NCI-H510A treated with DMSO at 0.1 percent for 48 hours (cell line): ENCODE measurements at places on chromosomes 5 and 9.

DNA sequence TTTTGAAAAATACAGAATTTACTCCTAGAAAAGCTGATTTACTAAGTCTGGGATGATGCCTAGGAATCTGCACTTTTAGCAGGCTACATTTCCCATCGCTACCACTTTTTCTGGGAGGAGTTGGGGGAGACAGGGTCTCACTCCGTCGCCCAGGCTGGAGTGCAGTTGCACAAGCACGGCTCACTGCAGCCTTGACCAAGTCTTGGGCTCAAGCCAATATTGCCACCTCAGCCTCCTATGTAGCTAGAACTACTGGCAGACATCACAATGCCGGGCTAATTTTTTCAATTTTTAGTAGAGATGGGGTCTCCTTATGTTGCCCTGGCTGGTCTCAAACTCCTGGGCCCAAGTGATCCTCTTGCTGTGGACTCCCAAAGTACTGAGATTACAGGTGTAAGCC, 85.9 kb downstream of the NR6A1 start:
- DNase-seq, result no peak

DNA sequence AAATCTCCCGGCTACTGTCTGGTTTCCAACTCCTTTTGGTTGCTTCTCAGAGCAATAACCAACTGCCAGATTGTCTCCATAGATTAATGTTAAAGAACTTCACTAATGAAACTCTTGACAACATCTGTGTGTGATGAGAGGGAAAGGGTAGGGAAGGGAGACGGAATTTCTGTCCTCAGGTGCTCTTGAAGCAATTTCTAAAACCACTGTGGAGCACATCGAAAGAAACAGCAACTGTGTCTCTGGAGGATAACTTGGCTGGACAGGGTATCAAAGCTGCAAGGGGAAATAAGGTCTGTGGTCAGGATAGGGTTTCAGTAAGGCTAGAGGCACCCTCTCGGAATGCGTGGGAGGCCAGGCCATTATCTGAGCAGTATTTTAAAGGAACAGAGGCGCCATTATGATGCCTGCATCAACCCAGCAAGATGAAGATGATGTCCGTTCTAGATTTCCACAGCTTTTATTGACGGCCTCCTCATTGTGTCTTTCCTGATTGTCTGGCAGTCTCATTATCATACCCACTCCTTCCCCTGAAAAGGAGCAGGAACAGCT, 76.6 kb downstream of the RORB start:
- DNase-seq, result no peak

DNA sequence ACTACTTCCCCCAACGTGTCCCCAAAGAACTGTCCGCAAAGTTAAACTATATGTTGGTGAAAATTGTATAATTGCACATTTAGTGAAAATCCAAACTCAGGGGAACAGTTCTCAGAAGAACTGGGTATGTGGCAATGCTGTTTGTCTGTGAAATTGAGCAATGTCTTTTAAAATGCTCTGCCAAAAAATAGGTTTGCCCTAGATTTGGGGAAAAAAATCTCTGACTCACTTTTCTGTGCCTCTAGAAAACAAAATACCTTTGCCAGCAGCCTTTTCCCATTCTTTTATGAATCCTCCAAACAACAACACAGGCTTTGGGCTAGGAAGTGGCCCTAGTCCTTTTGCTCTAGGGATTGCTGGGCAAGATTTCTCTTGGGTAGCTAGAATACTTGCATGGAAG, 37.4 kb upstream of the ZNF608 start:
- no peak for DNase-seq

- peak; percentile 56 for DNase-seq
These were observed 57.6 kb downstream of the KIF24 start for GRCh38 chr9:34271265-34272006.

DNA sequence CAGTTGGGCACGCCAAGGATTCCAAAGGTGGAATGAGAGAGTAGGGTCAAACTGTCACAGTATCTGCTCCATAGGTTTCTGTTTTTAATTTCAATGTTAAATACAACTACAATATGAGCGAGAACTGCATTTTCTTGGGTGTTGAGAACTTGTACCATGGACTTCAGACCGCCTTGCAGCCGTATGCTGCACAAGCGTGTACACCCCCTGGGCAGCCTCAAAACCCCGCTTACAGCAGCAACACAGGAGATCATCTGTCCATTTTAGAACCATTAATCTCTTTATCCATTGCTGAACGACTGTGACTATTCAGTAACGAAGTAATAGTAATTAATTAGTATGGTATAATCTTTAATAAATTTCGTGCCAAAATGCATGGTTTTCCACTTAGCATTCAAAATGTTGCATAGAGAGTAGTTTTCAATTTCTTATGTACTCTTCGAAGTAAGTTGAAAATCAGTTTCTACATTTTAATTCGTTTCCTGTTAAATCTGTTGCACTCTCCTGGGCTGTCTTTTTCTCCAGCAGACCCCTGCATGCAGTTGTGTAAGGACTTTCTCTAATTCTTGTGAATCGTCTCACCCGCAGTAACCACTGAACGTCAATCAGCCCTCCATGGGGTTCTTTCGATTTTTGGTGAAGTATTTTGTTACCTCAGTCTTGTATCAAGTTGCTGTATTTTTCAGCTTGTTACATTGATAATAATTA, 42.0 kb upstream of the GARNL3 start:
- DNase-seq, result no peak

DNA sequence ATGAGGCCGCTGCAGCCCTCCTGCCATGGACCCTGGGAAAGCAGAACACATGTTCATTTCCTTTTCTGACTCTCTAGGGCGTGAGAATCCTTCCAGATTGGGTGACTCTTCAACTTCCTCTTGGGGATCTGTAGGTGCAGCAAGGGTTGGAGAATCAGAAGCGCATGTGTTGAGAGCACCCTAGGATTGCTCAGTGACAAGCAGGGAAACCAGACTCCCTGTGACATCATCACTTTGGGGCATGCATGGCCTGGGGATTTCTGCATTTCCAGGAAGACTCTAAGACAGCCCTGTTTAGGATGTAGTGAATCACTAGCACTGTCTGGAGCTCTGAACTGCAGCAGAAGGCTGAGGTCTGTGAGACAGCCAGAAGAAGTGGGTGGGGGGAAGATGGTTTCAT, 15.1 kb upstream of the LCP2 start:
- DNase-seq, result no peak

- DNase-seq, result no peak
These were observed 420.6 kb upstream of the TYRP1 start for GRCh38 chr9:12272471-12273120.

DNA sequence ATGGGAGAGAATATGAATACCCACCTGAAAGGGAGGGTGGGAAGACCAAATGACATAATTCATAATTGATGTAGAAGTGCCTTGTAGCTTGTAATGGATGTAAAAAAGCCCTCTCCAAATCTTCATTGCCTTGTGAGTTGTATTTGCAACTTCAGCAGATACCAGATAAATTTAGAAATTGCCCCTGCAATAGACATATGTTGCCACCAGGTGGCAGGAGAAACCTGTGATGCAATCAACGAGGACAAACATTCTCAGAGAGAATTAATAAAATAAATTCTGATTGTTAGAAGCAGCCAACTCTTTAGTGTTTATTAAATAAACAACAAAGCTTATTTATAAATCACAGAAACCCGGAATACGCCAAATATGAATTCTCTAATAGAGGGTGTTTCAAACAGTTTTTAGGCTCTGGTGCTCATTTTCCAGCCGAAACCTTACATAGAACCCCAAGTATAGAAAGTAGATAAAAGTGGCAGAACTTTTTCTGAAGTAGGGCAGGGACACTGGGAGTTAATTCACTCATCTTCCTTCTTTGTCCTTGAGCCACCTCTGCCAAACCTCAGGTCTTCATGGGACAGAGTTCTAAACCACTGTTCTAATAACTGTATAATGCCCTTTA, 147.8 kb downstream of the TMEM38B start:
- peak; percentile 10 for DNase-seq

- no peak for DNase-seq
These were observed 83.8 kb upstream of the FCN1 start for GRCh38 chr9:135001526-135001925.

GRCh38 chr5:140292212-140293036, 10.5 kb downstream of the PFDN1 start:
- no peak for DNase-seq

DNA sequence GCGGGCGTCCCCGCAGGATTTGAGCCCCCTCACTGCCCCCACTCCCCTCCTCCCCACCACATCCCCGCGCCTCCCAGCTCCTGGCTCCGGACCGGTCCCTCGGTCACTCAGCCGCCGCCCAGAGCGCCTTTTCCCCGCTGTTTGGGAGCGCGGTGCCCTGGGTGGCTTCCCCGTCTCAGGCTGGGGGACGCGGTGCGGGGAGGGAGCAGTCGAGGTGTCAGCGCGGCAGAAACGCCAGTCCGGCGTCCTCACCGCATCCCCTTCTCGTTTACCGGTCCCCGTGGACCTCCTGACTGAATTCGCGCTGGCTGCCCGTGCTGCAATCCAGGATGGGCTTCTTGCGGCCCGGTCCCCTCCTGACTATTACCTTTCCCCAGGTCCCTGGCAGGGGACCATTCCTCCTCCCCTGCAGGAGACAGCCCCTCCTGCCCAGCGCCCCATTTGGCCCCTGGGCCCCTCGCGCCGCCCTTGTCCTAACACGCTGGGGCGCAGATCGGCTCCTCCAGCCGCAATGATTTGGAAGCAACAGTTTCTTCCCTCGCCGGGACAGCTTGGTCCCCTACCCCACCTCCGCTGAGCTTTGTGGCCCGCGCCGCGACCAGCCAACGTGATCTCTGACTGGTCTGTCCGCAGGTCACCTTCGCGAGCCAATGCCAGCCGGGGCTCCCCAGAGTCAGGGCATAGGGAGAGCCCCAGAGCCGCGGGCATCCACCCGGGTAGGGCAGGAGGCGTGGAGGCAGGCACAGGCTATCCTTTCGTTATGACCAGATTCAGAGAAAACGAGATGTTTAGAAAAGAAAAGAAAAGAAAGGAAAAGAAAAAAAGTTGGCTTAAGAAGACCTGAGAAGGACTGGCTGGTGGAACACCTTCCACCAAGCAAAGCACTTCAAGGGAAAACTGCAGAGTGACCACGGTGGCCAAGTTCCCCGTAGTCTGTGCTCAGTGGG, 1.2 kb downstream of the ANKRD33B start:
- no peak for DNase-seq

GRCh38 chr9:3768712-3769457, 243.1 kb upstream of the RFX3 start:
- no peak for DNase-seq

- DNase-seq, result no peak
These were observed 384.7 kb downstream of the BNC2 start for GRCh38 chr9:16485575-16486321.

DNA sequence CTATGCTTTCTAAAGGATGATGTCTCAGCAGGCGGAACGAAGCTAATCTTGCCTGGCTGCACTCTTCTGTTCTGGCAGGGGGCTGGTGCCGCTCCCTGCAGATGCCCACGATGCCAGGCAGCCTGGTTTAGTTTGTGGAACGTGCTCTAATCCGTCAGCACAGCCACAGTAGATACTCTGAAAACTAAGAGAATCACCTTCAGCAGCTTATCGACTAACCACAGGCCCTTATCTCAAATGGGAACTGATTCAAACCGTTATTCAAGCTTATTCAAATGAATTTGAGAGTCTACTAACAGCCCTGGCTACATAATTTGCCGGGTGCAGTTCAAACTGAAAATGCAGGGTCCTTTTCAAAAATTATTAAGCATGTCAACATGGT, 246.6 kb upstream of the ANKRD55 start:
- DNase-seq, result no peak
